SJCRH30 (cell line): ENCODE measurements at places on chromosomes 12 and 14.
A peak's percentile ranks its signal among the peaks of the same experiment; 100 is the strongest.

DNA sequence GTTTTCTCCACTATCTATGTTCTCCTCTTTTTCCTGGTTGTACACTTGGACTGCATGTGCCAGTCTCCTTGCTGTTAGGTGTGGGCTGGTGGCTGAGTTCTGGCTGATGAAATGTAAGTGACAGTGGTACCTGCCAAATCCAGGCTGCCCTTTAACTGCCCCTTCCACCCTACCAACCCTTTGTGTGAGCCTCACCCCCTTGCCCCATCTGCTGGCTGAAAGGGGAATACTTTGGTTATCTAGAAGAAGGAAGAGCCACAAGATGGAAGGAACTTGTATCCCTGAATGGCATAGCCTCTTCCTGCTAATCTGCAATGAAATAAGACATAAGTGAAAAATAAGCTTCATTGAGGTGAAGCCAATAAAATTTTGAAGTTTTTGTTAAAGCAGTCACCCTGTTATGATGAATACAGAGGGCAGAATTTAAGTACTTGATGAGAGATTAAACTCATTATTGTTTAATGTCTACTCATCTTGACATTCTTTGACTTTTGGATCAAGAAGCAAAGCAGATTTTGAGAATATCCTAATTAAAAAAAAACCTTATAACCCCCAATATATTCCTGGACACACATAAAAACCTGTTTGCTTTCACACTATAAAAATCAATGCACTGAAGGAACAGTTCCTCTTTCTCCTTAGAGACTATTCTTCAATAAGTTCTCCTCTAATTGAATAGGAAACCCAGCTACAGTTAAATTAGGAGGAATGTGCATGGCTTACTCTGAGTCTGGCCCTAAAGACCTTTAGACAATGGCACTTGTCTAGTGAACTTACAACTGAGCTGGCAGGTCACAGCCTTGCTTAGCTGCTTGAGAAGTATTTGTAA is 262.6 kb upstream of the BTG1 start:
- peak; percentile 69 for DNase-seq

DNA sequence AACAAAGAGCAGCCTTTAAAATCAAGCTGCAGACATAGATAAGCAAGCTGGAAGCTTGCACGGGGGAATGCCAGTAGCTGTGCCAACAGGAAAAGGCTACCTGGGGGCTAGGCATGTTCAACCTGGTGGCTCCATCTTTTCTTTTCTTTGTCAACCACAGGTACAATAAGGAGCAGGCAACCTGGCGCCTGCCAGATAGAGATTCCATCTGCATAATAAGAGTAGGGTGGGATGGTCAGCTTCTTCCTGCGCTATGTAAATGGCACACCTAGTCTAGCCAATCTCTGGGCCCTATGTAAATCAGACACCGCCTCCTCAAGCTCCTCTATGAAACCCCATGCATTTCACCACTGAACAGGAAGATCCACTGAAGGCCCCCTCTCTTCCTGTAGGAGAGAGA is 87.4 kb upstream of the PKP2 start:
- peak; percentile 32 for DNase-seq

DNA sequence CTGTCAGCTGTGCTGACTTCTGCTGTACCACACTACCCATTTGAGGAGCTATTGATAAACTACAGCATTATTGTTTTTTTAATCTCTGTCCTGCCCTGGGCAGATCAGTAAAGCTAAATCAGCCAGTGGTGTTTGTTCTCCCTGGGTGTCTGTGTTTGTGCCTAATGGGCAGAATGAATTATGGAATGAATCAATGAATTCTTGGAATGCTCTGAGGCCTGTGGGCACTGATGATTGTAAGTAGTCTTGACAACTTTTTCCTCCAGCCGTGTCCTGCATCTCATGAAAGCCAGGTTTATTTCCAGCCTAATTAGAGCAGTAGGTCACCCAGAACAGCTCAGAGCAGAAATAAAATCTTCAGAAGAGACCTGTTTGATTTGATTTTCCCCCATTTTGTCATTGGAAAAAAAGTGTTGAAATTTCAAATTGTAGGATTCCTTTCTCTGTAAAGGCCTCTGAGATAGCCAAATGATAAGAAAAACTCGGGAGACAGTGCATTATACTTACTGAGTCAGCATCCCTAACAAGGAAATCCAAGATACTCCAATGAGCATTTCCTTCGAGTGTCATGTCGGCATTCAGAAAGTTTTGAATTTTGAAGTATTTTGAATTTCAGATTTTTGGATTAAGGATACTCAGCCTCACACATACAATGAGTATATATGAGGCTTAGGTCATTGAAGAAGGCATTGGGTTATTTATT is 19.4 kb upstream of the EVL start:
- DNase-seq, result no peak

DNA sequence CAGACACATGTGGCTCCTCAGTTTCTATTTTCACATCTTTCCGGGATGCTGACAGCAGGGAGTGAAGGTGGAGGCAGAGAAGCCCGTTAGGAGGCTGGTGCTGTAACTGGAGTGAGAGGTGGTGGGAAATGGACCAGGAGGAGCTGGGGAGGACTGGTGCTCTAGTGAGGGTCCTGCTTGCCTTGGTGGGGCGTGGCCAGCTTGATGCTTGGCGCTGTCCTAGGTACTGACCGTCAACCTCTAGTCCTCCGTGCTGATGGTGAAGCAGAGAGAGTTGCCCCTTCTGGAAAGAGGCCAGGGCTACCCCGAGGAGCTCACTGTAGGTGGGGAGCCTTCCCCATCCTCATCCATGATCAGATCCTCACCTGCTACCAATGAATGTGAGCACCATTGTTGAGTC is 1.4 kb downstream of the TRMT61A start:
- DNase-seq, result peak; percentile 73

- DNase-seq, result no peak
These were observed 113.8 kb downstream of the EGLN3 start for GRCh38 chr14:33836900-33837577.

- peak; percentile 0 for DNase-seq
These were observed 70.4 kb upstream of the SFSWAP start for GRCh38 chr12:131640525-131640924.
